ENCODE measurements at places on chromosomes 4 and X.

DNA sequence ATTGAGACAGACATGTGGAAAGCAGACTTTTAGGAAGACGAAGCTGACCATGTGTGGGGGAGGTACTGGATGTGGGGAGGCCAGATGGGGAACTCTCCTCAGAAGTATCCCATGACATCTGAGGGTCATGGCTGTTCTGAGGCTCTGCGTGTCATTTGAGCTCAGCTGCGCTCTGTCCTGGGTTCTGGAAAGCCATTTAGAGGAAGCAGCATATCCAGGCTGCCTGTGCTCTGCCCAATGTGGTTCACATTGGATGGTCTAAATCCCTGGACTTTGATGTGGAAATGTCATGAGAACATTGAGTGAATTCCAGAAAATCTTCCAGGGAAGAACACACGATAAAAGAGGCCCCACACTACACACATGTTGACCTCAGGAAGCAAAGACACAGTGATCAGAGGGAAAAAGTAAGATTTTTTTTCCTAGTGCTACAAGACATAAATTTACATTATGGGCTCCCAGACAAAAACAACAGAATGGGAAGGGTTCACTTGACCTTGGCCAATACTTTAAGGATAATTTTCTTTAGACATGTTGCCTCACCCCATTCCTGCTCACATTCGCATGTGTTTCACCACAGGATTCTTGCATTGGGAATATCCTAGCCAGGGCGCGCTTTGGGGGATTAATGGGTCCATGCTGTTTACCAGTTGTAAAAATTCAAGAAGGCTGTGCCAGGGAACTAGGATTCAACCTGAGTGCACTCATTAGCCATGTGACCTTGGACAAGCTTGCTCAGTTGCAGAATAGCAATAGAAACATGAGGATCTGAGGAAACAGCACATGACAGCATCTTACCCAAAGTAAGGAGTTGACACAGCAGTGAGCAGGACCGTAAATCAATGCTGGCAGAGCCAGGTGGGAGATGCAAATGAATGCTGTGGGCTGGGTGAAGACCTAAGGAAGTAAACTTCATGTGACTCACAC, 73.2 kb upstream of the C1QTNF7 start:
- DNase-seq: no peak

DNA sequence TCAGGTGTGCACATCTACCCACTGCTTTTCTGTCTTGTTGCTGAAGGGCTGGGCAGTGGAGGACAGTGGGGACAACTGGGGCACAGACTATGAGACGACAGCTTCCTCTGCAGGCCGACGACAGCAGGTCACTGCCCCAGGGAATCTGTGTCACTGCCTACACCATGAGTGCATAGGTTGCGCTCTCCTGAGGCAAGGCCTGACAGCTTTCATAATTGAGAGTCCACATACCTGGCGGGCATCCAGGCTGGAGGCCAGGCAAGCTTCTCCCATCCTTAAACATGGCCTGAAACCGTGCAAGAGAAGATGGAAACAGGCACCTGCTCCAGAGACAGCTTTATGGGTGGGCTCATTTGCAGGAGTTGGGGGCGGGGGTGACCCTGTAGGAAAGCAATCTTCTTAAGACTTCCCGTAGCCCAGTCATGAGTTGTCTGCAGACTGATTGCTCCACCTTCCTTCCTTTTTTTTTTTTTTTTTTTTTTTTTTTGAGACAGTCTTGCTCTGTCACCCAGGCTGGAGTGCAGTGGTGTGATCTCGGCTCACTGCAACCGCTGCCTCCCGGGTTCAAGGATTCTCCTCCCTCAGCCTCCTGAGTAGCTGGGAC, 2.9 kb downstream of the ANOS1 start:
- DNase-seq: no peak

DNA sequence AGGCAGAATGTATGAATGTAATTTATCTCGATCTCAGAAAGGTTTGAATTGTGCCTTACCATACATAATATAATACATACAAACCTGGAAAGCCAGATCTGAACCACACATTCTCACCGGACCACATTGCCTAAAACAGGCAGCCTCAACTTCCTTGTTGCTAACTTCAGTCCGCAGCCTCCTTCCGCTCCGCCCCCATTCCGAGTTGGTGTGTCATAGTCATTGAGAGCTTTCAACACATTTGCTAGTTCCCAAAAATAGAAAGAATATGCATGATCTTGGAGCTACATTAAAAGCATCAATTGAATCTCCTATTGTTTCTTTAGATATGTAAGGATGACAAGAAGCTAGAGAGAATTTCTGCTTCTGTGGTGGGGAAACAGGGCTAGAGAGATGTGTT, 127.2 kb downstream of the ARHGEF9 start:
- no peak for DNase-seq

DNA sequence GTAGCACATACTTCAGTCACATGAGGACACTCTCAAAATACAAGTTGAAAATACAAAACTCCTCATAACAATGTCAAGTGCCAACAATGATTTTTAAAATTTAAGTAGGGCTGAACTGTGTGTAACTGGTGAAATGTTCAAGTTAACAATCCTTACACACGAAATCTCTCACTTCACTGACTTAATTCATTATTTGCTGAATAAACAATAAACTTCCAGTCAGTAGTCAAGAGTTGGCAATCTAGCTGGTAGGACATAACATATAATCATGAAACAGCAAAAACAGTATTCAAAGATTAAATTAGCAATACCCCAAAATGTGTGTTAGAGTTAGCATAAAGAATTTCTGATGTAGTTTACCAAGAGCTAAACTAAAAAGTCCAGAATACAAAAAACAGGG, 1.9 kb upstream of the RAB33B start:
- no peak for DNase-seq

- DNase-seq: no peak
Measured at GRCh38 chrX:118727686-118728339, 407 bp downstream of the IL13RA1 start.

DNA sequence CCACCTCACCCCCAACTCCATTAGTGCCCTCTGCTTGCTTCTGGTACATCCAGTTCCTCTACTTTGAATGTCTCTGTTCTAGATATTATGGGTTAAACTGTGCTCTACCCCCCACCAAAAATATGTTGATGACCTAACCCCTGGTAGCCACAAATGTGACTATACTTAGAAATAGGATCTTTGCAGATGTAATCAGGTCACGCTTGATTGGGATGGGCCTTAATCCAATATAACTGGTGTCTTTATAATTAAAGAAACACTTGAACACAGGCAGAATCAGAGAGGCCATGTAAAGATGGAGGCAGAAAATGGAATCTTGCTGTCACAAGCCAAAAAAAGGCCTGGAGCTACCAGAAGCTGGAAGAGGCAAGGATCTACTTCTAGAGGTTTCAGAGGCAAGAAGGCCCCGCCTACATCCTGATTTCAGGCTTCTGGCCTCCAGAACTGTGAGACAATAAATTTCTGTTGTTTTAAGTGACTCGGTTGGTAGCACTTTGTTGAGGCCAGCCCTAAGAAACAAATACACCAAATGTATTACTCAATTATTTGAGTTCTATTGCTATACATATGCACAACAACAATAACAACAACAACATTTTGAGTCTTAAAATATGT, 220.0 kb downstream of the PPP3CA start:
- no peak for DNase-seq

GRCh38 chrX:39492497-39493162, 605.1 kb downstream of the BCOR start:
- no peak for DNase-seq

DNA sequence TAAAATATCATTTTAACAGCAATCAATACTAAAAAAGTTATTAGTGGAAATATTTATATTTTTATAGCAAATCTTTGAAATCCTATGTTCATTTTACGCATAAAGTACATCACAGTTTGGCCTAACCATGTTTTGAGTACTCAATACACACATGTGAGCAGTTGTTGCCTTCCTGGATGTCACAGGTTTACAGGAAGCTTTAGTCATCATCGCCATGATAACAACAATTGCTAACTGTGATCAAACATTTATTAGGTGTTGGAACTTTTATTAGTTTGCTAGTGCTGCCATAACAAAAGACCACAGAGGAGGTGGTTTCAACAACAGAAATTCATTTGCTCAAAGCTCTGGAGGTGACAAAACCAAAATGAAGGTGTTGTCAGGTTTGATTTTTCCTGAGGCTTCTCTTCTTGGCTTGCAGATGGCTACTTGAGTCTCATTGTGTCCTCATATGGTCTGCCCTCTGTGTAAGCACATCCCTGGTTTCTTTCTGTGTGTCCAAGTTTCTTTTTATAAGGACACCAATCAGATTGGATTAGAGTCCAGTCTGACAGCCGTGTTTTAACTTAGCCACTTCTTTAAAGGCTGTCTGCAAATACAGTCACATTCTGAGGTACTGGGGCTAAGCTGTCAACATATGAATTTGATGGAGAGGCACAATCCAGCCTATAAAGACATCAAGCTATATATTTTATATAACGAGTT, 43.1 kb upstream of the BOD1L1 start:
- DNase-seq: no peak

DNA sequence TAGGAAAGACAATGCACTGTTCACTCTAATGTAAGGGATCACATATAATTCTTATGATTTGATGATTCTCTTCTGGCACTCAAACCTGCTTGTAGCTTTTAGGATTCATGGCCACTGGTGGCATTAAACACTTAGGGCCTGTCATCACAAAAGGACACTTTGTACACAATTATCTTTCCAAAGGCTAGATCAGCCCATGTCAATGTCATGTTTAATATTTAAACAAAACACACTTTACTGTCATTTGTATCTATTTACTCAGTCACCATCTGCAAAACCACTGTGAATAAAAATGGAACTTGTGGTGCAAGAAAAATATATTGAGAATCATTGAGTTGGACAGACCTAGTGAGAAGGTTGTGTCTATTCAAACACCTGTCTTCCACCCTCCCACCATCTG, 83.6 kb upstream of the TTC29 start:
- DNase-seq: no peak

GRCh38 chr4:132767901-132768300, 381.2 kb upstream of the PCDH10 start:
- no peak for DNase-seq

GRCh38 chr4:21811565-21811964, 137.0 kb downstream of the KCNIP4 start:
- DNase-seq: no peak

GRCh38 chr4:79267671-79268070, 58.2 kb downstream of the NAA11 start:
- DNase-seq: no peak

- no peak for DNase-seq
Measured at GRCh38 chrX:110215411-110215810, 102.5 kb downstream of the AMMECR1 start.

- no peak for DNase-seq
Measured at GRCh38 chrX:139290310-139290709, 240.2 kb upstream of the F9 start.

DNA sequence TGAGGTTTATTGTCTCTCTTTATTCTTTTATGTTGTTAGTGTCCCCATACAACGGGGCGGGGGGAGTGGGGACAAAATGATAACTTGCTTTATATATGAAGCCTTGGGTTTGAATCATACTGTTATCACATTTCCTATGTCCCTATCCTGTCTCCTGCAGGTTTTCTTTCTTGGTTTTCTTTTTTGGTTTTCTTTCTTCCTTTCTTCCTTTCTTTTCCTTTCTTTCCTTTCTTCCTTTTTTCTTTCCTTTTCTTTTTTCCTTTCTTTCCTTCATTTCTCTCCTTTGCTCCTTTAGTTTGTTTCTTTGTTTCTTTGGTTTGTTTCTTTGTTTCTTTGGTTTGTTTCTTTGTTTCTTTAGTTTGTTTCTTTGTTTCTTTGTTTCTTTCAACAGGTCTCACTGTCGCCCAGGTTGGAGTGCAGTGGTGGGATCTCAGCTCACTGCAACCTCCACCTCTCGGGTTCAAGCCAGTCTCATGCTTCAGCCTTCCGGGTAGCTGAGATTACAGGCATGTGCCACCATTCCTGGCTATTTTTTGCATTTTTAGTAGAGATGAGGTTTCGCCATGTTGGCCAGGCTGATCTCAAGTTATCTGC, 4.8 kb downstream of the FMR1 start:
- no peak for DNase-seq

DNA sequence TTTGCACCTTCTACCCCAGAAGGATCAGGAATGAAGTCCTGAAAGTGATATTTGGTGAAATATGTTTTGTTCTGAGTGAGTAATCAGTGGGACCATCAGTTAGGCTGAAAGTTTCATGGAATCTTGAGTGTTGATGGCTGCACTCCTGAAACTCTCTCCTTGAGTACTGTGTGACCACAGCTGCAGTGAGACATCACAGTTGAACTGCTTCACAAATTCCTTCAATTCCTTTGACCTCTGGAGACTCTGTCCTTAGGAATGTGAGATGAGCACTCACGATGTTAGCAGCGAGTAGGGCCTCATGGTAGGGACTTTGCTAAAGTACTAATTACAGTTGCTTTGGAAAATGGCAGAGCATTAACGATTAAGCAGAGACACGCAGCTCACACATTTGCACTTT, 142.9 kb upstream of the SLC4A4 start:
- DNase-seq: no peak

- no peak for DNase-seq
Measured at GRCh38 chrX:103148075-103148474, 55.1 kb upstream of the NXF3 start.

DNA sequence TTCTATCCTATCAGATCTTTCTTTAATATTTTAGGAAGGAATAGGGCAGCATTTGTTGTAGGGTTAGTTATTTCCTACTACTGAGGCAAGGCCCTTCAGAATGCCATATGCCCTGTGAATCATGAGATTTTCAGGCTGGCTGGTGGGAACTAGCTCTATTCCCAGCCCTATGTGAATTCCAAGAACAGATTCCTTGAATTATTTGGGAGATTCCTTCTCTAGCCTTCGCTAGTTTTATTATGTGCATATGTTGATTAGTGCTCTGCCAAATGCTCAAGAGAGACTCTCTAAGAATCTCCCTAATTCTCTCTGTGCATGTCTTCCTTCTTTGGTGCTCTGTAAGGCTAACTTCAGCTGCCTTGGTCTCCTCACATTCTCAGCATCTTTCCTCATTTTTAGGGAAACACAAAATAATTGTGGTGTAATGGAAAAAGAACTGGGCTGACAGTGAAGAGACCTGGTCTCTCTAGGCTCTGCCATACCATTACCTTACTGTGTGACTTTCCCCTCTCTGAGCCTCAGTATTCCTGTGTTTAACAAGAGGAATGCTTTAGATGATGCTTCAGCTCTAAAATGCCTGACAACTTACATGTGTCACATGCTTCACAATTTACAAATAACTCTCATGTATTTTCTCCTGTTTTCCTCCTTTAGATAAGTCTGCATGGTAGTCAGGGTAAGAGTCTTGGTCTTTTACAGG, 79.7 kb downstream of the VMA21 start:
- DNase-seq: no peak

DNA sequence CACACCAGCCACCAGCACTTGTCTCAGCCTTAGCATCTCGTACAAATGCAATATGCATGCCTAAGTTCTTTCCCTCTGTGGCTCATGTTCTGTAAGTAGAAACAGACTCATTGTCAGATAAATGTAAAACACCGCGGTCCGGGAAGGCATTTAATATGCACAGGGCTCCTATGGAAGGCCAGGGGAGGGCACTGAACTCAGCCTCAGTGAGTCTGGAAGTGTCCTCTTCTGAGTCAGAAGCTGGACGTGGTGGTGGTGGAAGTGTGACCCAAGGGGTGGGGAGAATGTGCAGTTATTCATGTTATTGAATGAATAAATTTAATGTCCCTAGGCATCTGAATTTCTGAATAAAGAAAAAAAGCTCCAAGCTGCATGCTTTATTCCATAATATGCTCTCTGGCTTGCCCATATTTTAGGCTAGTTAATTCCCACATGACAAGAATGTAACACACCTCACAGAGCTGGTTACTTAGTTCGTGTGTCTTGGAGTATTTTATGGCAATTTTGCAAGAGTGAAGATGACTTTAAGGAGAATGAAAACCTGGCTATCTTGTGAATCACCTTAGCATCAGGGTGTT, 193.1 kb upstream of the GATB start:
- no peak for DNase-seq
